Fibroblast of the aortic adventitia (primary cell): ENCODE measurements at places on chromosomes 5 and 9.
A peak's percentile ranks its signal among the peaks of the same experiment; 100 is the strongest.

- peak; percentile 43 for DNase-seq
These were observed 54.7 kb upstream of the SUSD3 start for GRCh38 chr9:93003552-93004407.

DNA sequence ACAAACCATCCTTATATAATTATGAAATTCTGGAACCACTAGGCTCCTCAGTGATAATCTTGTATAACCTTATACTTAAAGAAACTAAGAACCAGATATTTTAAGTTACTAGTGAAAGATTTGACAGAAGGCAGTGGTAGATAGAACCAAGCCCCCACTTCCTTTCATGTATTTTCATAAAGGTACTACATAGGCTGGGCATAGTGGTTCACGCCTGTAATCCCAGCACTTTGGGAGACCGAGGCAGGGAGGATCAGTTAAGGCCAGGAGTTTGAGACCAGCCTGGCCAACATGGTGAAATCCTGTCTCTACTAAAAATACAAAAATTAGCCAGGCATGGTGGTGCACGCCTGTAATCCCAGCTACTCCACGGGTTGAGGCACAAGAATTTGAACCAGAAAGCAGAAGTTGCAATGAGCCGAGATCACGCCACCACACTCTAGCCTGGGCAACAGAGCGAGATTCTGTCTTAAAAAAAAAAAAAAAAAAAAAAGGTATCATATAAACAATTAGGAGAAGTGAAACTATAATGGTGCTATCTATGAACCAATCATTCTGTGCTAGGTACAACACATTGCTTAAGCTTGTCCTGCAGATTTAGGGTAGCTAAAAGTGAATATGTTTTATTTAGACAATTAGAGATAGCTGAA lies 27.9 kb upstream of the DTWD2 start:
- no peak for DNase-seq

GRCh38 chr5:15993919-15994318 lies 185.7 kb downstream of the MARCHF11 start:
- DNase-seq: peak; percentile 27

DNA sequence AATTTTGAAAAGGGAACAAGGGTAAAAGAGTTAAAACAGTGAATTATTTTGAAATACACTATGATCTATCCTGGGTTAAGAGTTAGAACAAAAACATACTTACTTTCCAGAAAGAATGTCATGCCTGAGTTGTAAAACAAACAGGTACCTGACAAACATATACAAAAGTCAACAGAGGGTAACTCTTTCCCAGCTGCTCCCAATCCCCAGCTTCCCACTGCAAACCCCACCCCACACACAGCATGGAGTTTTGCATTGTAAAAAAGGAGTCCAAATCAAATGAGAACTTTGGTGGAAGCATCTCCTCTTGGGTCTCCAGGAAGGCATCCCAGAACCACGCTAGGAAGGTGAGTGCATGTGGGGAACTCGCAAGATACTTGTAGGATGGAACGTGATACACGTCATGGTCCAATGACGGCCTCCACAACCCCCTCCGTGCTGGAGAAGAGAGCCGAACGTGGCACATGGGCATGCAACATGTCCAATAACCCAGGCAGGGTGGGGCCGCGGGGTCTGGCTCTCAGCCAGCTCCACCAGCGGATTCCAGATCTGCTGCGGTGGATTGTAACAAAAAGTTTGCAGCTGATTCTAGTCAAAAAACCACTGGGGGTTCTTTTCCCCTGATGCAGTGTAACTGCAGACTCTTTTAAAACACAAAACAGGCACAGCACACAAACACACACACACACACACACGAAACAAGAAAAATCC lies 55.8 kb downstream of the EPB41L4B start:
- peak; percentile 7 for DNase-seq

DNA sequence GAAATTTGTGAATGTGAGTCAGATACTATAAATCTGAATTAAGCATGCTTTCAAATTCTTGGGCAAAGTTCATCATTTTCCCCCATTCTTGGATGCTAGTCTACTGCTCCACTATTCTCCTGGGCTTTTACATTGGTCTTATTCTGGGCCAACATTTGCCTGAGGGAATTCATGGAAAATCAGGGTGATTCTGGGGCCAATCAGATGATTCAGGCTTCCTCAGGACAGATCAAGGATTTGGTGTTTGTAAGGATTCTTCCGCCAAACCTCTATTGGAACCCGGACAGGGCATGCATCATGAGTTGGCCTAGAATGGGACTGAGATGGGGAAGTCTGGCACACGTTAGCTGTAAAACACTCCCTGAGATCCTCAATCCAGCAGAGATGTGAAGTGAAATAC lies 113.8 kb downstream of the MEF2C start:
- peak; percentile 100 for DNase-seq

GRCh38 chr5:132896685-132897084 lies 23.2 kb downstream of the LEAP2 start:
- no peak for DNase-seq

- peak; percentile 22 for DNase-seq
These were observed 192.2 kb downstream of the HSD17B3 start for GRCh38 chr9:96109680-96110351.

DNA sequence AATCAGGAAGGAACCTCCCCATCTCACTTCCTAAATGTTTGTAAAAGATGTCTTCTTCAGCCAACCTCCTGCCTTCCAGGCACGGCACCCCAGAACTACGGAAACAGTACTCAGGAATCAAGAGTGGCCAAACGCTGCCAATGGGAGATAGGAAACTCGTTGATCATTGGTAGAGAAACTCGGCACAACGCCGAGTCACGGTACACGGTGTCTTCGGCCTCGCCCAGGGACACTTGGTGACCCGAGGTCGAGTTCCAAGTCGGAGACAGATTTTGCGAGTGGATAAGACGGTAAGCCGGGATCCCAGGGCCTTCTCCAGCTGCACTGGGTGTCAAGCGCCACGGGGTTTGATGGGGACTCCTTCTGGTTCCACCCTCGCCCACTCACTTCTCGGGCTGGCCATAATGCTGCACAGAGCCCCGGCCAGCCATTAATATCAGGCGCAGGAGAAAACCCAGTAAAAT lies 343 bp downstream of the KIAA0825 start:
- DNase-seq: peak; percentile 66

GRCh38 chr9:77020413-77021290 lies 1.2 kb downstream of the FOXB2 start:
- no peak for DNase-seq

DNA sequence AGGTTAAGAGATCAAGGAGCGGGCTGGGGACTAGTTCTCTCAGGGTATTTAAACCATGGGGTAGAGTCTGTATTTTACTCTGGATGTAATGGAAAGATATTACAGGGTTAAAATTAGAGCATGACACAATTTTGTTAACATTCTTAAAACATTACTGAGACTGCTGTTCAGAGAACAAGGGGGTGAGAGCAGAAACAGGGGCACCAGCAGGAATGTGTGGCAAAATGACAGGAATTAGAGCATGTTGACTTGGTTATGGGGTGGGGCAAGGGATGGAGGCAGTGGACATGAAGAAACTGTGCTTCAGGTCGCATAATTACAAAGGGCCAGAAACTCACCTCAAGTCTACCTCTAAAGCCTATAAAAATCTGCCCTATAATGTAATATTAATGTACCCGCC lies 75.0 kb downstream of the TMEM232 start:
- no peak for DNase-seq

GRCh38 chr9:107046692-107047091 lies 183.7 kb downstream of the ZNF462 start:
- DNase-seq: no peak

DNA sequence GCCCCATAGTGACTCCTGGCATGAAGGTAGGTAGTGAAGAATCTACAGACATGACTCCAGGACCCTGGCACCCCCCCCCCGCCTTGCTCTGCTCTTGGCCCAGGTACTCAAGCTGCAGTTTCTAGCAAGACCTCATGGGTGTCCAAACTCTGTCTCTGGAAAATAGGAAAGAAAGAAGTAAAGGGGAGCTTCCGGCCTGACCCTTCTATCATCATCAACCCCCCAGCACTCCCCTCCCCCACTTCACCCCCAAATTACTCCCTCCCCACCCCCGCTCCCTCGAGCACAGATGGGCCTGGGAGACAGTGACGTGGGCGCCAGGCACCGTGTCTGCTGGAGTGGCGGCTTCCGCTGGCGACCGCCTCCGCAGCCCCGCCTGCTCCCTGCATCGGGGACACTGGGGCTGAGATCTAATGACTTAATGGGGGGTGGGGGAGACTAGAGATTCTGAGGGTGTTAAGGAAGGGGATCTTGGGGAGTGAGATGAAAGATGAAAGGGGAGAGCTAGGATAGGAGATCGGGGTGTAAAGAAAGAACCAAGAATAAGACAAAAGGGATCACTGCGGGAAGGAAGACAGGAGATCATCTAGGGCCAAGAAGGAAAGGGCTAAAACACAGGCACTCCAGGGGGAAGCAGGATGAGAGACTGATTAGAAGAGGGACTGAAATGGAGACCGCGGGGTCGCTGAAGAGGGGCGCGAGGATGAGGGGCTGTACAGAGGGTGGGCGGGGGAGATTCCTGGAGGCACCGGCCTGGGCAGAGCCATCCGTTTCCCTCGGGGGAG lies 1.1 kb upstream of the DNAJB5 start:
- DNase-seq: no peak

GRCh38 chr5:4411664-4412063 lies 728.5 kb upstream of the ADAMTS16 start:
- DNase-seq: no peak

DNA sequence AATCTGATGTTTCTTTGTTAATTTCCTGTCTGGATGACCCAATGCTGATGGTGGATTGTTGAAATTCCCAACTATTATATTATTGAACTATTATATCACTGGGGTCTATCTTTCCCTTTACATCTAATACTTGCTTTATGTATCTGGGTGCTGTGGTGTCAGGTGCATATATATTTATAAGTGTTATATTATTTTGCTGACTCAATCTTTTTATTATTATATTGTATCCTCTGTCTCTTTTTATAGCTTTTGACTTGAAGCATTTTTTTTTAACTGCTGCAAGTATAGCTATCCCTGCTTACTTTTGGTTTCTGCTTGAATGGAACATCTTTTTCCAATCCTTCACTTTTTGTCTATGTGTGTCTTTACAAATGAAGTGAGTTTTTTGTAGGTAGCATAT lies 255.9 kb downstream of the RAB3C start:
- DNase-seq: no peak

DNA sequence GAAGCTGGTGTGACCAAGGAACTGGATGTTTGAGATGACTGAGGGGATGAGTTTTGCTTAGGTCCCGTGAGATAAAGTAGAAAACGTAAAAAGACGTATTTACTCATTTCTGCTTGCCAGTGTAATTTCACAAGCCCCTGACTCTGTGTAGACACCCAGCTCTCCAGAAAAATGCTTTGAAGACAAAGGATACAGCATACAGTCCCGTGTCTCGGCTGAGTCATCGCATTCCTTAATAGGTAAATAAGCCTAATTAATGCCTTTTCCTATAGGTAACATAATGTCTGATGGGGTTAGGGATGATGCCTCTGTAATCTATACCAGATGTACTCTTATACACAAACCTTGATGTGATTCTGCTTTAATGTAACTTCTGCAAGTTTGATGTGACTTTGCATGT lies 20.2 kb downstream of the S100Z start:
- DNase-seq: no peak

GRCh38 chr9:71306134-71306533 lies 184.7 kb upstream of the TRPM3 start:
- DNase-seq: no peak

- DNase-seq: no peak
These were observed 187.1 kb upstream of the WWC1 start for GRCh38 chr5:168104350-168104749.

DNA sequence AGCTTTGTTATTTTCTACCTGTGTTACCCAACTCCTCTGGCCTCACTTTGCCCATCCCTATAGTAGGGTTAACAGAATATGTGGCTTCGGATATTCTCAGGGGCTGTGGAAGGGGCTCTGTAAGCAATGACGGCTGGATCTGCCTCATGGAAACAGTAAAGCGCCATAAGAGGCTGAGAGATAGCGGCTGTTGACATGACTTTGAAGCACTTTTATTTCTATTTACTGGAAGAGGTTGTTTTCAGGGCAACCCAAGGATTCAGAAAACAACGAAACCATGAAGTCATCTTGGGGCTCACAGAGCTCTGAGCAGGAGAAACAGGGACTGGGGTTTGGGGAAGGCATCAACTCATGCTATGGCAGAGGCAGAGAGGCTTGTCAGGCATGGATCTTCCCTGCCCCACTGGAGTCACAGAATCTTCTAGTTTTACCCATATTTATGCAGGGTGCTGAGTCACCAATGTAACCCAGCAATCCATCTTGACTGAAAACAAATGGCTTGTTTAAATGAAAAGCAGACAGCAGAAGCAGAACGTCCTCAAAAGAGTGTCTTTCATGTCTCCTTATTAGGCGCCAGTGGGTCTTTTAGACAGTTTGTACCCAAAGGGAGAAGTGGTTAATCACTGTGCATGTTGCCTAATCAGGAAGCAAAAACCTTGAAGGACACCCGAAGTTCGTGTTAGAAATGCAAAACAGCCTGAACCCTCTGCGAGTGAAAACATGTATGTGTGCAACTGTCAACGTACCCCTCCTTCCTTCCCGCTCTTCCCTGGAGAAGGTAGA lies 113.0 kb downstream of the COL23A1 start:
- DNase-seq: no peak

GRCh38 chr5:176636426-176636825 lies 6.0 kb downstream of the EIF4E1B start:
- peak; percentile 31 for DNase-seq

DNA sequence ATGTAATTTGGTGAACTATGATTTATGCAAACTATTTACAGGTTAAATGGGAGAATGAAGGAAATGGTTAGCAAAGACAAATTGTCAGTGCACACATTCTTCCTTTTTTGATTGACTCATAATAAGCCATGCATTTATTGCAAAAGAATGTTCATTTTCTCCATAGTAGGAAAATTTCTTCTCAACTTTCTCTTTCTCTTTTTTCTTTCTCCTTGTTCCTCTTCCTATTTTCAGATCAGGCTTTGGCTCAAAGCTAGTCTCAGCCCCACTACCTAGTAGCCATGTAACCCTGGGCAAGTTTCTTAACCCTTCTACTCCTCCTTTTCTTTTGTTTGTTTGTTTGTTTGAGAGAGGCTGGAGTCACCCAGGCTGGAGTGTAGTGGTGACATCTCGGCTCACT lies 156.6 kb downstream of the PIK3R1 start:
- no peak for DNase-seq

GRCh38 chr5:65855766-65856315 lies 70.5 kb upstream of the ERBIN start:
- DNase-seq: no peak

DNA sequence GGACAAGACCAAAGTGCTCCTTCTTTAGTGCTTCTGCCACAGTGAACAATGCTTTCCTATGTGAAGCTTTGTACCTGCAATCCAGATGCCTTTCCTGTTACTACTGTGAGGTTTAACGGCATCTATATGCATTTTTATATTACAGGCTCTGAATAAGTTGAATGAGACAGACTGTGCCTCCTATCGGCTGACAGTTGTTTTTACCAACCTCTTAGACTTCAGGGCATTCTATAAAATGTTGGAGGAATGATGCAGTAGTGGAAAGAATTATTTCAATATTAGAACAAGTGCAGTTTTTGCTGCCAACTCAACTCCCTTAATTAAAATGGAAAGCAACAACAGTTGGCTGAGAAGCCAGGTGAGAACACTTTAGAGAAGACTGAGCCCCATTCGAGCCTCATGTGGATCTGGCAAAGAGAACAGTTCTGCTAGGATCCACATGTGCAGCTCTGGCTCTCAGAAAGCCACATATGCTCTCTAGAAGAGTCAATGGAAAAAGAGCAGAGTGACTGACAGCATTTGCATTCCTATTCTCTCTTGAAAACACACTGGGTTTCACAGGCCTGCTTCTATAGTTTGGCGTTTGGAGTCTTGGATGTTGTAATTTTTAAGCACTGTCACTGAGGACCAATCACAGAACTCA lies 147.5 kb downstream of the LURAP1L start:
- peak; percentile 20 for DNase-seq

- no peak for DNase-seq
These were observed 358.1 kb downstream of the CDK5RAP2 start for GRCh38 chr9:120221844-120222243.
